ENCODE measurements at places on chromosomes 2 and 18. TPM values are rescaled to one million over a fixed set of nuclear protein-coding genes. Genes with fewer than 3 reads are reported as not detected.

The MAB21L4 gene
- 0.12 TPM for total RNA-seq

The MYO5B gene
- total RNA-seq, result 10.0 TPM

The GREB1L gene
- total RNA-seq, result 1.4 TPM

The DSC3 gene
- 2.2 TPM for total RNA-seq

The FAM168B gene
- 79.7 TPM for total RNA-seq

The ACVR1C gene
- total RNA-seq, result 0.02 TPM

The SERPINB13 gene
- total RNA-seq, result not detected

The GBX2 gene
- total RNA-seq, result 3.1 TPM

The SLC1A4 gene
- total RNA-seq, result 12.7 TPM

The MAL gene
- total RNA-seq, result not detected

The OSR1 gene
- total RNA-seq, result 8.9 TPM

The TUBA3E gene
- total RNA-seq, result 0.14 TPM

The ESCO1 gene
- total RNA-seq, result 9.2 TPM

The ATOH8 gene
- 5.3 TPM for total RNA-seq

The PECR gene
- total RNA-seq, result 15.7 TPM

The DES gene
- 0.06 TPM for total RNA-seq

The SERPINB10 gene
- not detected for total RNA-seq

The CNOT9 gene
- total RNA-seq, result 44.4 TPM

The SLC38A11 gene
- total RNA-seq, result not detected

The CNRIP1 gene
- 1.9 TPM for total RNA-seq

The UGT1A5 gene
- not detected for total RNA-seq
